ENCODE measurements at places on chromosomes 11 and 22.

- peak; percentile 41 for DNase-seq
Measured at GRCh38 chr11:117144477-117145392, 648 bp downstream of the PAFAH1B2 start.

DNA sequence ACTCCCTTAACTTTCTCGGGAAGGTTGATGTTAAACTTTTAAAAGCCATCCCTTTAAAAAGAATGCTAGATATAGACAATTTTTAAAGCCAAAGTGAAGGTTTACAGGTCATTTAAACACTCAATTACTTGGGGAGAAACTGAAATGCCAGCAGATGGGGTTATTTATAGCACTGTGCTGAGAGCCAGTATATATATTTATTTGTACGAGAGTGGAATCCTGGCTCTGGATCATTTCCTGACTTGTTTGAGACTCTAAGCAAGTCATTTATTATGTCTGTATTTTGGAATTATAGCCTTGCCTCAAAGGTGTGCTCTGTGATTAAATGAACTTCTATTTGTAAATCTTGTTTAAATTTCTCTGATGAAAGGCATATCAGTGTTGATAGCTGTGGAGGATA is 6.8 kb upstream of the ZBED5 start:
- DNase-seq: no peak

DNA sequence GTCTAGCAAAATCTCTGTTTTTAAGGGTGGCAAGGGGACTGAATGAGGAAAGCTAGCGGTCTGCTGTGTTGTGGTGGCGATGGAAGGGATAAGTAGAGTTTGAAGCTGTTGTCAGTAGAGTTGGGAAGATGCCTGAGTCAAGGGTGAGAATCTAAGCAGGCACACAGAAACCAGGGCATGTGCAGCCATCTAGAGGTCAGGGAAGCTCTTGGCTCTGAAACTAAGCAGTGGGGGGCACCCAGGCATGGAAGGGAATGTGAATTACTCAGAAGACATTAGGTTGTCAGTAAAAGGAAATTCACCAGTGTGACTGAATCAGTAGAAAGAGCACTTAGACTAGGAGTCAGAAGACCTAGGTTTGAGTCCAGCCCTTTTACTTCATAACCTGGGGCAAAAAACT is 15.4 kb downstream of the BMAL1 start:
- no peak for DNase-seq

DNA sequence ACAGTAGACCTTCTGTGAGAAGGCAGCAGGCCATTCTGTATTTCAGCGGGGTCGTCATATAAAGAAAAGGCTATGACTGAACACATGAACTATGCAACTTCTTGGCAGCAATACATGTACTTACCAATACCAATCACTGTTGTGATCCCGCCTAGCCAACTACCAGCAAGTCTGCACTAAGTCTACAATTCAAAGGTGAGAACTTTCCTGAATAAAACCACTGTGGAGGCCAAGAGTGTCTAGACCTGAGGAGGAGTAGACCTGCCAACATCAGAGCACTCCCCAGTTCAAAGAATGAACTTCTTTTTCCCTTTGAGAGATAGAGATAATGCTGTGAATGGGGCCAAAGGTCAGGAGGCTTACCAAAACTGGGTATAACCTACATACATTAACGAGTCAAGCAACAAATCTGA is 108.2 kb downstream of the SIK3 start:
- no peak for DNase-seq

DNA sequence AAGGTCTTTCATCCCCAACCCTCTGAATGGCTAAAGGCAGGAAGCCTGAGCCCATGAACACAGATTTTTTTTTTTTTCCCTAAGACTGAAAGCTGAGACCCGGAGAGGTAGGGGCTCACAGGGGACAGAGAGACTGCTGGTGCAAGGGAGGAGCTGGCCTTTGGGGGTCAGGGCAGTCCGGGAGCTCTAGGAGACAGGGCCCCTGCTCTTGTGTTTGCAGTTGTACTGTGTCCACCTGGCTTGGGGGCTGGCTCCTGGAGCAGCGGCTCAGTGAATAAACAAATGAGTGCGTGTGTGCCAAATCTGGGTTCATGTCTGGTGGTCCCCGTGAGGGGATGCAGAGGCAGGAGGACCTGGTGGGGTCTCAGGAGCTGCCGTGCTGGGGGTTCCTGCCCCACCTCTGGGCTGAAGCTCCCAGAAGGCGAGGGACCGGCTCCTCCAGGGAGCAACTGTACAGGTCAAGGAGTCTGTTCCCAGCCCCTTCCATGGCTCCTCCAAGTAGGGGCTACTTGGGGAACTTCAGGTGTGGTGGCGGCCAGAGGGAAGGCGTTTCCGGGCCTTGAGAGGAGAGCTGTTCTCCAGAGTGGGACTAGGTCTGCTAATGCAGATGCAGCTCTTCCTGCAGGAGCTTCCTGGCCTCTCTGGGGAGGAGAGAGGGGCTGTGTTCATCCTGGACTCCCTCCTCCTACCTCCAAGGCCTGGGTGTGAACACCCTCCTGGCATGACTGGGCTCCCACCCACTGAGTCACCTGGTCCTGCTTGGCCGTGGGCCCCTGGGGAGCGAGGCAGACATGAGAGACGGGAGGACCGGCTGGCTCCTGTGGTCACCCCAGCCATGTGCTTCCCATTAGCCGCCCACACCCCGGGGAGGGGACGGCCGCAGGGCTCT is 57.6 kb downstream of the FBXO7 start:
- DNase-seq: no peak

GRCh38 chr22:49694462-49695260 is 133.0 kb downstream of the BRD1 start:
- DNase-seq: no peak

DNA sequence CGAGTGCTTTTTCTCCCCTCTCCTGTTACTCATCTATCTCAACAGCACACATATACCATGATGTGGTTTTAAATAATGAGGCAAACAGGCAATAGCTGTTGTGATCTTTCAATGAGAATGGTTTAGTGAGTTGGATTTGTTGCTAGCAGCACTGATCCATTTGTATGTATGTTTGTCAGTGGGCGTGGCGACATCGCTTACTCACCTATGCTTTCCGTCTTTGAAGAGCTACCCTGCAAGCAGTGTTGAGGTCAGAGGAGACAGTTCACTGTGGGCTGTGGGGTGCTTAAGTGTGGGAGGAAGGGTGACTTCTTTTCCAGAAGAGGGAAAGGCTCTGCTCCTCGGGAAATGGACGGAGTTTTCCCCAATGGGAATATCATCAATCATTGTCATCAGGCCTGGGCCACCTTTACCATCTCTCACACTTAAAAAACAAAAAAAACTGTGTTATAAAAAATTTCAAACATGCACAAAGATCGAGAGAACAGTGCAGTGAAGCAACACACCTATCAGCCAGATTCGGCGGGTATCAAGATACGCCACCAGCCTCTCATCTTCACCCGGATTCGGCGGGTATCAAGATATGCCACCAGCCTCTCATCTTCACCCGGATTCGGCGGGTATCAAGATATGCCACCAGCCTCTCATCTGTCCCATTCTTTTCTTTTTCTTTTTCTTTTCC is 83.8 kb downstream of the TBC1D22A start:
- no peak for DNase-seq

GRCh38 chr11:13105237-13105844 is 96.2 kb downstream of the RASSF10 start:
- no peak for DNase-seq

DNA sequence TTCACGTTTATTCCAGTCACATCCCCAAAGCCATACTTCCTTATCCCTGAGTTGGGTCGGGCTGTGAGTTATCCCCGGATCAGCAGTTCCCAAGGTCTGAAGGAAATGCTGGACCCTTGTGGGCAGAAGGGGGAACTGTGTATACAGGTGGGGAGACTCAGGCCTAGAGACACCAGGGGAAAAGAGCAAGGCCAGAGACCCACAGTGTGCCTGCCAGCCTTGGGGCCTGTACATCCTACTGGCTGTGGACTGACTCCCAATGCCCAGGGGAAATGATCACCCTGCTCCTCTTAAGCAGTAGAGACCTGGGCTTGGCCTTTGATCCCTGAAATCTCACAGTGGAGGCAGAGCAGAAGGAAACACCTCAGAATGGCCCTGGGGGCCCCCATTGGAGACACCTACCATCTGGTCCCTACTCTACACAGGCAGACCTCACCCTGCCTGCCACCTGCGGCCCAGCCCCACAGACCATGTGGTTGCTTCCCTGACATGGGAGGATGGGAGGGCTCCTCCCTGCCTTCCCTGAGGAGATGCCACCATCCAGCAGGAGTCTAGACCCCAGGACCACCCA is 1.3 kb downstream of the SELENOM start:
- no peak for DNase-seq

DNA sequence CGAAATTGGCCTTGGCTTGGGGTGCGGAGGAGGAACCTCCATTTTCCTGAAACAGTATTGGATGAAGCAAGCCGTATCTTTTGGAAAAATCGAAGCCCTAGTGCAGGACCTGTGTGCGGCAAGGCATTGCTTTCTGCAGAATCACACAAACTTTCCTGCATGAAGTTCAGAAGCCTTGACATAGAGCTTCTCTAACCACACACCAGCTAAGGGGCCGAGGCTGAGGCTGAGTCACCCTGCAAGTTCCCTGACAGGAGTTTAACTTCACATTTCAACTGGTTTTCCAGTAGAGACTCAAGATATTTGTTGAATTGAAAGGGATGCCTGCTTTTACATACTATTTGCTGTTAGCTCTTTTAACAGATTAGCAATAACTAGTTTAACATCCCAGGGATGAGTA is 67.8 kb downstream of the TCF20 start:
- peak; percentile 31 for DNase-seq

DNA sequence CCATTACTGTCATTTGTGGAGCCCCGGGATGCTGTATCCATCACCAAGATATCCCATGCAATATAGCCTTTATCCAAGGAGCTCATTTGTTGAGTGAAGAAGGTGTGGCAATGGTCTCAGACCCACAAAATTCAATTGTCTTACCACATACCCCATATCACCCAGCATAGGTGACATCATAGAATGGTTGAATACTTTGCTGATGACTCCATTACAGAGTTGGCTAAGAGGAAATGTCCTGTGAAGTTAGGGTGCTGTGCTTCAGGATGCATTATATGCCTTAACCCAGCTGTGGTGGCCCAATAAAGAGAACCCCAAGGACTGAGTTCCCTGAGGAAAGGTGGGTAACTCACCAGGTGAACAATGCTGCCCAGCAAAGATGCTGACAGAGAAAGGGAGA is 113.7 kb downstream of the EFCAB6 start:
- DNase-seq: no peak

GRCh38 chr11:1101318-1102089 is 26.8 kb downstream of the MUC2 start:
- DNase-seq: no peak

GRCh38 chr11:39443424-39444022 is 2015.9 kb downstream of the LRRC4C start:
- DNase-seq: no peak

GRCh38 chr22:44379817-44380755 is 67.3 kb upstream of the SHISAL1 start:
- DNase-seq: no peak

- no peak for DNase-seq
Measured at GRCh38 chr11:14417186-14417585, 58.2 kb upstream of the RRAS2 start.

GRCh38 chr22:31020334-31020733 is 51.3 kb downstream of the TUG1 start:
- no peak for DNase-seq

GRCh38 chr22:38213319-38213989 is 11.7 kb downstream of the MAFF start:
- DNase-seq: no peak

GRCh38 chr11:64053699-64054098 is 18.0 kb downstream of the FLRT1 start:
- no peak for DNase-seq

GRCh38 chr11:82909015-82909640 is 7.6 kb downstream of the DDIAS start:
- no peak for DNase-seq

DNA sequence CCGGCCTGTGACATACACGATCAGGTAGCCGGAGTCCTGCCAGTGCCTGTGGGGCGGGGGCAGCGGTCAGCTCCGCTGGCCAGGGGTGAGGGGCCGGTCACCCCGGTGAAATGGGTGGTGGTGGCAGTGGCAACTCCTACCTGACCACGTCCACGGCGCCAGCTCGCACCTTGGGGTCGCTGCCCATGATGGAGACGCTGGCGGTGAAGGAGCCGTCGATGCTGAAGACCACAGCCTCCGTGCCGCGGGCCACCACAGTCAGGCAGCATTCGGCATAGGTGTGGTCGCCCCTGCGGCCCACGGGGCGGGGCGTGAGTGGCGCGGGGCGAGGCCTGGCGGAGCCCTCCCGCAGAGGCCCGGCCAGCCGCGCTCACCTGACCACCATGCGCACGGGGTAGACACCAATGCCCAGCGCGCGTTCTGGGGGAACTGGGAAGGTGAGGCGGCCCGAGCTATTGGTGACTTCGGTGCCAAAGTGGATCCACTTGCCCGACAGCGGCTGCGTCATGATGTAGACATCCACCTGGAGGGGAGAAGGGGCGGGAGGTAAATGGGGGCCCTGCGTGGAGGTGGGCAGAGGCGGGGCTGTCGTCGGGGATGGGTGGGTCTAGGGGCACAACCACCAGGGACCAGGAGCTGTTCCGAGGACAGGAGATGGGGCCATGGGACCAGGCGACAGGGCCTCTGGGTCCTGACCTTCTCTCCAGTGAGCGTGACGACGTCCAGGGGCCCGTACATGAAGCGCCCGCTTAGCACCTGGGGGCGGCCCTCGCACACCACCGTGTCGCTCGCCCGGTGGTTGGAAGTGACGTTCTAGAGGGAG is 10.9 kb downstream of the AIP start:
- DNase-seq: no peak

- no peak for DNase-seq
Measured at GRCh38 chr22:28792491-28793383, 7.6 kb downstream of the XBP1 start.

DNA sequence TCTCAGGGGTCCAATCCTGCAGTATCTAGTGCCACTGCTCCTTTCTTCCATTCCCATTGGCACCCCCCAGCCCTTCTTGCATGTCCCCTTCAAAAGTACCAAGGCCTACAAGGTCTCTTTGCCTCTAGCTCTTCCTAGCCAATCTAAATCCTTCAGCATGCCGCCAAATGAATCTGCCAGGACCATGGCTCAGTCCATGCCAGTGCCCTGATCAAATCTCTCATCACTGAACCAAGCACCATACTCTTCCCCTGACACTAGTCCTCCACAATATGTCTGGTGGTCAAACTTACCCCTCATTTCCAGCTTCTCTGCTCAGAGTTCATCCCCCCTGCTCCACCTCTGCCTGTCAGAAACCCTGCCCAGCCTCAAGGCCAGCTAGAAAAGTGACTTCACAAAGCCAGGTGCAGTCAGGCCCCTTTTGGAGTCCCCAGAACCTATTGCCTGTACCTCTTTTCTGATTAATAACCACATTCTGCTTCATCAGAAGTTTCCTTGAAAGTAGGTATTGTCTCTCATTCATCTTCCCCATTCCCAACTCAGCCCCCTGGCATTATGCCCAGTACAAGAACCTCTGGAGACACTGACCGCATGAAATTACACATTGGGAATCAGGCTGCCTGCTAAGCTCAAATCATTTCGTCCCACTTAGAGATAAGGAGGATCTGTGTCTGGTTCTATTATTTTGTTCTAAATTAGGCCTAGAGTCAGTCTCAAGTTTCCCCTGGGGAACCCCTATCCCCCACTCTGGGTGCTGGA is 11.4 kb downstream of the FEN1 start:
- DNase-seq: no peak
